ENCODE measurements at places on chromosomes 4 and X. TPM values are rescaled to one million over a fixed set of nuclear protein-coding genes. Genes with fewer than 3 reads are reported as not detected.

The SPATA4 gene
- not detected for total RNA-seq

GRCh38 chrX:10242026-10242425, 85.3 kb downstream of the CLCN4 start:
- no peak overlapping the region for H3K27ac ChIP-seq
- DNase-seq = no peak
- H3K4me3 ChIP-seq = no peak overlapping the region
- no peaks in the 10 kb centered on the region for H3K27me3 ChIP-seq
- no peaks in the 10 kb centered on the region for H3K4me1 ChIP-seq
- H3K36me3 ChIP-seq = no peaks in the 10 kb centered on the region

GRCh38 chrX:29496636-29497180, 718.7 kb upstream of the MAGEB2 start:
- no peaks in the 10 kb centered on the region for H3K4me1 ChIP-seq
- H3K4me3 ChIP-seq = no peak overlapping the region
- no peaks in the 10 kb centered on the region for H3K36me3 ChIP-seq
- H3K27ac ChIP-seq = no peak overlapping the region
- H3K27me3 ChIP-seq = no peaks in the 10 kb centered on the region

DNA sequence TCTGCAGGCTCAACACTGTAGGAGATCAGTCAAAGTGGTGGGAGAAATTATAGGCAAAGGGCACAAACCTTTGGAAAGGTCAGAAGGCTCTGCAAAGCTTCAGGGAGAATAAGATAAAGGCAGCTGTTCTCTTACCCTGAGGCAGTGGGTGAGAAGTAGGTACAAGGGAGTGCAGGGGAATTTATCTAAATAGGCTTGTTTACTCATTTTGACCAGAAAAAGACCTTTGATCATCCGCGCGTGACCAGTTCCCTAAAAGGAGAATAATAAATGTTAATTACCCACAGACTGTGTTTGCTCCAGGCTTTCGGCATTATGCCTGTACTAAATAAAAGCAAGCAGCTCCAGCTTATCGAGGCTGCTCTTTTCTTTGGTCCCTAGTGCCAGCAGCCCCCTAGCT, 9.3 kb downstream of the FGFBP2 start:
- 0 out of 2 replicates have a peak, but pooled peaks cover 3% of the 10 kb centered on the region for H3K4me1 ChIP-seq
- no peak overlapping the region for H3K27ac ChIP-seq
- no peaks in the 10 kb centered on the region for H3K27me3 ChIP-seq

GRCh38 chr4:101977076-101977475, 186.5 kb downstream of the BANK1 start:
- no peaks in the 10 kb centered on the region for H3K4me1 ChIP-seq
- no peak for DNase-seq
- H3K4me3 ChIP-seq = no peak overlapping the region
- no peak overlapping the region for H3K27ac ChIP-seq
- no peaks in the 10 kb centered on the region for H3K36me3 ChIP-seq
- no peaks in the 10 kb centered on the region for H3K27me3 ChIP-seq
